Glutamatergic neuron (in vitro differentiated cells): ENCODE measurements at places on chromosomes 12 and 14. TPM values are rescaled to one million over a fixed set of nuclear protein-coding genes. Genes with fewer than 3 reads are reported as not detected.

ANKRD9 gene
- total RNA-seq: 3.5 TPM

PRH2 gene
- not detected for total RNA-seq

PDZRN4 gene
- total RNA-seq: 1.5 TPM

KRT77 gene
- total RNA-seq: not detected

MYF6 gene
- not detected for total RNA-seq

RTL1 gene
- not detected for total RNA-seq

KRT83 gene
- total RNA-seq: not detected

CNIH1 gene
- 71.9 TPM for total RNA-seq

MANSC4 gene
- total RNA-seq: not detected

LMNTD1 gene
- 1.1 TPM for total RNA-seq

PTCSC3 gene
- not detected for total RNA-seq

SPATA7 gene
- total RNA-seq: 17.6 TPM
